ENCODE measurements at places on chromosomes 6 and 20.

GRCh38 chr6:156816505-156816904 is 39.3 kb downstream of the ARID1B start:
- DNase-seq, result no peak

GRCh38 chr6:109690373-109690736 is 647 bp downstream of the AK9 start:
- DNase-seq, result no peak

- DNase-seq, result peak; percentile 93
Observed at GRCh38 chr20:37693635-37694626, at the start of gene CTNNBL1. TSS of gene CTNNBL1 (plus strand) at chr20:37694030. CDS start at chr20:37694123, 93 bp downstream.

GRCh38 chr20:45174434-45175364 is at the start of gene PI3:
TSS of gene PI3 (plus strand) at chr20:45174902. CDS start at chr20:45174923, 21 bp downstream.
- DNase-seq, result peak; percentile 97

DNA sequence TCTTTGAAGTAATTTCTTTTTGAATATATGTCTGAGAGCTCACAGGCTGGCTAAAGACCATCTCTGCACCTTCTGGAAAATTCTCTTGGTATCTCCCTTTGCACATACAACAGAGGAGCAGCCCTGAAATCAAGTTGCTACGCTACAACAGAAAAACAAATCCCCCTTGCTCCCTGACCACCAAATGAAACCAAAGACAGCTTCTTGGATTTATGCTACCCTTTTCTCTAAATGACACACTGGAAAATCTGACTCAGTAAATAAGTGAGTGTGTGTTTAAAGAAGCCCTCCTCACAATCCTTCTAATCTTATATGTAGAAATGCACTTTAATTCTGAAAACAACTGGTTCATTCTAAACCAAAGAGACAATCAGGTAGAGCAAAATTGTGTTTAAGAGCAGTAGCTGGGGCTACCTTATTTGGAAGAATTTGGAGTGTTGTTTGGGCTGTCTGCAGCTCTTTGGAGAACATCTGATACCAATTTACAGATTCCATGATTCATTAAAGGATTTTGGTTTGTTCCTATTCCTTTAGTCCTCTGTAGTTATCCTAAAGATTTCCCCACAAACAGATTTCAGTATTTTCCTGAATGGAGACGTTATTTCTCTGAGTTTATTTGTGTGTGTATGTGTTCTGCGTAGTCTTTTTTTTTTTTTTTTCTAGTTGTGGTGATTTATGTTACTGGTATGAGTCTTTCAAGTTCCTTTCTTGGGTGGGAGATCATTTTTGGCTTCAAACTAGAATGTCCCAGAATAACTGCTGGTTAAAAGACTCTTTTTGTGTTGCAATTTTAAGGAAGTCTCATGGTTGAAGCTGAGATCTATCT is 36.4 kb upstream of the UTRN start:
- no peak for DNase-seq

DNA sequence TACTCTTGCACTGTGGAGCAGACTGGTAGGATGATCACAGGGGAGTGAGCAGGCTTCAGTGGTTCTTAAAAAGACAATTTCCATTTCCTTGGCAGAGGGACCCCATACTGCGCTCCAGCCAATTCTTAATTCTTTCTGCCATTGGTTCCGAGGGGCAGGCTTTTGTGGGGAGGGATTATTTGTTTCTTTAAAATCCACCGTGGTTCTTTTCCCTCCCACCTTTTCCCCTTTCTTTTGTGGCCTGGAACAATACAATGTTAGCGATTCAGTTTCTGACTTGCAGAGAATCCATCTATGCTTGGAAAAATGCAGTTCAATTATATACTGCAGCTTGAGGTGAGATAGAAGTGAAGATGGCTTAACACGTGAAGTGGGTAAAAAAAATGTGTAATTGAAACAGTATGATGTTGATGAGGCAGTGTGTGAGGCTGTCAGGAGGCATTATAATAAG is 379.0 kb upstream of the FLRT3 start:
- DNase-seq, result no peak

- DNase-seq, result no peak
Observed at GRCh38 chr20:19937651-19938420, 79.3 kb upstream of the NAA20 start.

GRCh38 chr6:11198663-11199603 is 33.5 kb downstream of the NEDD9 start:
- DNase-seq, result peak; percentile 82

- no peak for DNase-seq
Observed at GRCh38 chr20:49863666-49864065, 51.0 kb downstream of the SLC9A8 start.

DNA sequence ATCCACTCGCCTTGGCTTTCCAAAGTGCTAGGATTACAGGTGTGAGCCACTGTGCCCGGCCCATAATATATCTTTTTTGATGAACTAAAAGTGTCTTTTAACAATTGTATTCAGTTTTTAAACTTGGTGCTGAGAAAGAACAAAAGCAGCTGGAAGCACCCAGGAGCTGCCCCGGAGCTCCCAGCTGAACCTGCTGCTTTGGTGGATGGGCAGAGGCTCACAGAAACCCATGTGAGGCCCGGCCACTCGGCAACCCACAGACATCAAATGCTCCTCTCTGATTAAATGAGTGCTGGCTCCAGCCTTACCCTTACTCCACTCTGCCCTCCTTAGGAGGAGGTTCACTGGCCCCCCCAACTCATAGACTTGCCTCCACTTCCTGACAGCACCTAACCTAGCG is 59.4 kb upstream of the FRMD1 start:
- DNase-seq, result no peak

All from renal cortical epithelial cell (primary cell).